CD8-positive, alpha-beta T cell (primary cell): ENCODE measurements at places on chromosomes 1 and 21.

DNA sequence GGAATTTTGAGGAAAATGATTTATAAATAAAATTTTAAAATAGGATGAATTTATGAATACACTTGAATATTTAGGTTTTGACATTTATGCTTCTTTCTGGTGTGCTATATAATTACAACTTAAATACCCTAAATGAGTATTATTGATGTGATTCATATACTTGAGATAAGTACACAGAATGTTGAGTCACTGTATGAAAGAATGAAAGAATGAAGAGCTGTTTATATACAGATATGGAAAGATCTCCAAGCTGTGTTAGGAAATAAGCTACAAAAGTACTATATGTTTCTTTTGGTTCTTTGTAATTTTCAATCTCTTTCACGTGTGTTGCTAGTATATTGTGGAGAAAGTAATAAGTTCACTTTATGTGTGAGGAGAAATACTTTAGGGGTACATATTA is 147.2 kb downstream of the RASAL2 start:
- DNase-seq, result no peak

DNA sequence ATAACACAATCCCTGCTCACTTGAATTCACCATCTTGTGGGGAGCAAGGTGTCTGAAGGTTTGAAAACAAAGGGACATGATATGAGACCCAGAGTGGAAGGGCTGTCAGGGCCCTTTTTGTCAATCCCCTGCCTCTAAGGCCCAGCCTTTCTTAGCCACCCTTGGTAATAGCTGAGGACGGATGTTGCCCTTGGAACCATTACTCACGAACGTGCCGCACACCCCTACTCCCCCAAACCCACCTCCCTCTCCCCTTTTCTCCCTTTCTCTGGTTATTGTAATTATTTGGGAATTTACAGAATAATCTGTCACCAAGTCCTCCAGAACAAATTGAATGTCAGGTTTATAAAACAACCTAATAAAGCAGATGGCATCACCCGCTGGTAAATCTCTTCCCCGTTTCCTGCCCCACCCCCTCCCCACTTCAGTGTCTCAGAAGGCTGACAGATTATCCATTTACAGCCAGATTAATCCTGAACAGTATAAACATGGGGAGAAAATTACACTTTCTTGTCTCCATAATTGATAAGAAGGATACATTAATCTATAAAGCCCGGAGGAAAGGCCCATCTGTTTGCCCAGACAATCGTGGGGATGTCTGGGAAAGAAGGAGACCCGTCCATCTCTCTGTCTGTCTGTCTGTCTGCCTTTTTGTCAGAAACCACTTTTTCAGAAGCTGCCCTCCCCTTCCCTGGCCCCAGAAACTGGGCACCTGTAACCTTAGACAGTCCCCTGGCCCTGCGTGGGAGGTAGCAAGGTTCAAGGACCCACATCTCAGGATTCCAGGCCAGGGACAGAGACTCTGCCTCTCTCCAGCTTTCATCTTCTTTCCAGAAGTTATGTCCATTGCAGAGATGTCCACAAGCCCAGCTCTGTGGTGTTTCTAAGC is 60.6 kb upstream of the CD34 start:
- DNase-seq, result no peak

- no peak for DNase-seq
These were observed 312.5 kb upstream of the PTBP2 start for GRCh38 chr1:96409087-96409486.

GRCh38 chr1:201421041-201421440 is 489 bp downstream of the TNNI1 start:
- no peak for DNase-seq

DNA sequence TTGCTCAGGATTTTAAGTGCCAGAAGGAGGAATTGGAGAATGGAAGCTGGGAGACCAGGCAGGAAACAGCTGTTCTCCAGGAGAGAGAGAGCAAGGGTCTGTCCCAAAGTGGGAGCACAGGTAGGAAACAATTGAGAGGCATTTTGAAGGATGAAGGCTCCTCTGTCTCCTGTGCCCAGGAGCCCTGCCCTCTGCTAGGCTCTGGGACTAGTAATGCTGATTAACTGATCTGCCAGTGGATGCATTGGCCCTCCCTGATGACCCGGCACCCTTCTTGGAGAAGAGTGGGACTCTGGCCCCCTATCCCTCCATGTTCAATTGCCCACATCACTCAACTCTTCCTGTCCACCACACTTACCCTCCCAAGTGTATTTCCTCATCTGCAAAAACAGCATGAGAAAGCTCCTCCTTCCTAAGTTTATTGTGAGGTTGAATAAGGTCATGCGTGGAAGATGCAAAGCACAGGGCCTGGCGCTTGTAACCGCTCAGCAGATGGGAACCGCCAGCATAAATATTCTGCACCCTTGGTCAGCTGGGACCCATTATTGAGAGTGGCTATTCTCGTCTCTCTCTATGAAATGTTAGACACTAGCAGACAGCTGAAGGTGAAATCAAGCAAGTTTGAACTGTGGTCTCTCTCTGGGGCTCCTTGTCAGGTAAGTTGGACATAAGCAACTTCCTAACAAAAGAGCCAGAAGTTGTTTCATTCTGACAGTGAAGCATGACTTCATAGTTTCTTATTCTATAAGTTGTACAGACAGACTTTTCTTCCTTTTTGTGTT is 63.0 kb upstream of the ANGPTL1 start:
- DNase-seq, result no peak

DNA sequence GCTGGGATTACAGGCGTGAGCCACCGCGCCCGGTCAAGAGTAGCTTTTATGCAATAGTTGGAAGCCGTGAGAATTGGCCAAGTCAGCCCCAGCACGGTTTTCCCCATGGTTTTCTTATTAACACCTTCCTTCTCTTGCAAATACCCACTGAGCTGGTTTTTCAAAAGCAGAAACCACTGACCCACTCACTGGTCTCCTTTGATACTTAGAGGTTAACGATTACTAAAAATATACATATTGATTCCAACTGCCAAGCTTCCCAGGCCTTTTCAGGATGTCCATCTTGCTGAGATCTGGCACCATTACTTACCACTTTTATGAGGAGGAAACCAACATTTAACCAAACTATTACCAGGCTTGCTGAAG is 25.9 kb upstream of the TARDBP start:
- DNase-seq, result no peak

DNA sequence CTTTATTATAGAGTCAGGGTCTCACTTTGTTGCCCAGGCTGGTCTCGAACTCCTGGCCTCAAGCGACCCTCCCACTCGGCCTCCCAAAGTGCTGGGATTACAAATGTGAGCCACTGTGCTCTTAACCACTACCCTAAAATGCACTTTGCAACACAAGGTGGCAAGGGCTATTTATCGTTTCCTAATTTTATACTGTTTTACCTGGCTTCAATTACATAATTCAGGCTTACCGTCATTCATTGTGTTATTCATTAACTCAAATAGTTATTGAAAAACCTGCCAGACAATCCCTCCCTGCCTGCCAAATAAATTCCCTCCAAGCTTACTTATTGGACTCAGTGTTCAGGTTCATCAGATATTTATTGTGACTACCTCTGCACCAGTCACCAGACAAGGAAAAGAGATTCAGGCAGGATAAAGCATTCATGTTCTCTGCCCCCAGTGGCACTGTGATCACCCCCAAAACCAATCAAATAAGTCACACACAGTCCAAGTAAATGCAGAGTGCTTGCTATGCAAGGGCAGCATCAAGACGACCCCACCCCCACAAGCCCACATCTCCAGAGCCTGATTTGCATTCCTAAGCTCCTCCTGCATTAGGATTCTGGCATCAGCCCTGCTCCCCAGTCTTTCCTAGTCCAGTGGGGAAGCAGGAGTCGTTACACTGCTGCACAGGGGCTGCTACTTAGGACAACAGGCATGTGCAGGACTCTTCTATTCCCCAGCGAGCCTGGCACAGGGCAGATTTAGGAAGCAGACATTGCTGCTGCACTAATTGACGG is 8.1 kb downstream of the PAQR7 start:
- no peak for DNase-seq
